ENCODE measurements at places on chromosomes 3 and 15.

GRCh38 chr3:102790747-102791325 lies 356.0 kb downstream of the ZPLD1 start:
- DNase-seq: no peak

DNA sequence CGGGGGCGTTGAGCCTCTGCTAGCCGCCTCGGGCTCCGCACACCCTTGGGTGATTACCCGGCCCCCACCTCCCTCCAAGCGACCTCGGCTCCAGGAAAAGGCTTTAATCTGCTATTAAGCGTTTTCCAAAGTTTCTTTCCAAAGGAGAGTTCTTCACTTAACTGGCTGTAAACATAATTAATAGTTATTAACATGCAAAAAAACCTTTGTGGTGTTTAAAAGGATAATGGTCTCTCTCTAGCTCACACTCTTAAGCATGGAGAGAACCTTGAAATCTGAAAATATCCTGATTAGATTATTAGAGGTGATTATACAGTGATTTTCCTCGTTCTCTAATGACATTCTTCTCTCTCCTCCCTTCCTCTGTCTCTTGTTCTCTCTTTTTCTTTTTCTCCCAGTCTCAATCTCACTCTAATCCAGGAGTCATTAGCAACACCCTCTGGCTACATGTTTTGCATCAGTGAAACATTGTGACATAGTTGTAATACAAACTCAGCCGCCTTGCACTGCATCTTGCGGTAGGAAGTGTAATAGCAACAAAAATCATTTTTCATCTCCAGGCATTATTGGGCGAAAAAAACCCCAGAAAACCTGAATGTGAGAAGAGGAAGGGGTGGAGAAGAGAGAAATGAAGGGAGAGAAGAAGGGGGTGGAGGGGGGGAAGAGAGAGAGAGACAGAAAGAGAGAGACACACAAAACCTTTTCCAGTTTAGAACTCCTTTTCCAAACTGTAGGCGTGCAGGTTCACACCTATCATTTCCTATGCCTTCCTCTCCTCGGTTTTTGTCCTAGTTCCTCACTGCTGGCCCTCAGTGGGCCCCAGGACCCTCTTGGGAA lies 24.4 kb downstream of the NR2F2 start:
- DNase-seq: no peak

GRCh38 chr3:106491796-106492195 lies 623.0 kb upstream of the CBLB start:
- no peak for DNase-seq

DNA sequence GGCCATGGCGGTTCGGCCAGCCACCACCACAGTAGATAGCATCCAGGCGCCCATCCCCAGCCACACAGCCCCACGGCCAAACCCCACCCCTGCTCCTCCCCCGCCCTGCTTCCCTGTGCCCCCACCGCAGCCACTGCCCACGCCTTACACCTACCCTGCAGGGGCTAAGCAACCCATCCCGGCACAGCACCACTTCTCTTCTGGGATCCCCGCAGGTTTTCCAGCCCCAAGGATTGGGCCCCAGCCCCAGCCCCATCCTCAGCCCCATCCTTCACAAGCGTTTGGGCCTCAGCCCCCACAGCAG lies 29.5 kb downstream of the PTPN23 start:
- DNase-seq: no peak

DNA sequence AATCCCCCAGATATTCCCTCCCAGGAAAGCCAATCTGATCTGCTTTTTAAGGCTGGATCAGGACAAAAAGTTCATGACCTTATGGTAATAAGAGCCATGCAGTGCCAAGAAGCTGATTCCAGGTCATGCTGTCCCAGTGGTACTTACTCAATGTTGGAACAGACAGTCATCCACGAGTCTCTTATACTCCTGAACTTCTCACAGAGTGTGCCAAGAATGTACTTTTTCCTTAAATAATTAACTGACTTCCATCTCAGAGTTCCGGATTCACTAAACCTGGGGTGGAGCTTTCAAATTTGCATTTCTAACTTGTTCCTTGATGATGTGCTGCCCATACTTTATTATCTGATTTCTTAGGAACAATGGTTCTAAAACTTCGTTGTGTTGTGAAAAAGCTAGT lies 3.4 kb upstream of the P3H2 start:
- no peak for DNase-seq

DNA sequence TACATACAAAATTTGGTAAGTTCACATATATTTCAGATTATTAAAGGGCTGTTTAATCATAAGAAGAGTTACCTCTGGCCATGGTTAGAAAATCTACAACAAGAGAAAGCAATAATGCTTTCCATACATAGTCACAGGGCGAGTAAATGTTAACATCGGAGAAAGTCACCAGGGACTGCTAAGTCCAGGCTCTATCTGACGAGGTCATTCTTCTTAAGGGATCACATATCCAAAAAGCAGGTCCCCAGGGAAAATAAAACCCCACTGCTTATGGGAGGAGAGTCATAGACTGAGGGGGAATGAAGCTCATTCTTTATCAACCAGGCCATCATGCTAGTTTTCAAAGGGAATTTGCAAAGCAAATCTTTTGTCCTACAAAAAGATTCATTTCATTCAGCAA lies 3.1 kb downstream of the PCYT1A start:
- no peak for DNase-seq

DNA sequence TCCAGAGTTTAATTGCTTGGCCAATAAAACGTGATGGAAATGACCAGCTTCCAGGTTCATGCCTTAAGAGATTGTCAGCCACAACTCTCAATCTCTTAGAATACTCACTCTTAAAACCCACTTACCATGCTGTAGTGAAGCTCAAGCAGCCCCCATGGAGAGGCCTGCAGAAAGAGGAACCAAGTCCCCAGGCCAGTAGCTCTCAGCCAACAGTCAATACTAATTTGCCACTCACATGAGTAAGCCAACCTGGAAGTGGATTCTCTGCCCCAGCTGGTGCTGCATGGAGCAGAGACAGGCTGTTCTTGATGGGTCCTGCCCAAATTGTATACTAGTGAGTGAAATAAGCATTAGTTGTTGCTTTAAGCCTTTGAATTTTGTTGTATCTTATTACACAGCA lies 155.9 kb downstream of the OXSM start:
- no peak for DNase-seq

GRCh38 chr3:197428117-197428801 lies 127.5 kb downstream of the BDH1 start:
- DNase-seq: no peak

DNA sequence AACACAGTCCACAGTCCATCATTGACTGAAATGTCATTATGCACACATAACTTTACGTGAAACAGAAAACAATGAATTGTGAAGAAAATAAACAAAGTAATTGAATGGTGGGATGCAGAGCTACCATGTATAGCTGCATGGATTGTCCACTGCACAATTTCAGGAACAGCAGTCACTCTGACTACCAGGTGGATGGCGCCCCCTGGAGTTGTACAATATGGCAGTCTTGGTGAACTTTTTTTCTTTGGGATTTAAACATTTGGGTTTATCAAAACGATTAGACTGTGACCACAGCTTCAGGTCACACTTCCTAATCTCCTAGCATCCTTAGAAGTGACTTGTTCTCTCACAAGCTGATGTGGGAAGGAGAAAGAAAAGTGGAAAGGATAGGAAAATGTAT lies 48.9 kb upstream of the TCF12 start:
- no peak for DNase-seq

GRCh38 chr15:31349233-31350141 lies 22.9 kb downstream of the KLF13 start:
- no peak for DNase-seq

DNA sequence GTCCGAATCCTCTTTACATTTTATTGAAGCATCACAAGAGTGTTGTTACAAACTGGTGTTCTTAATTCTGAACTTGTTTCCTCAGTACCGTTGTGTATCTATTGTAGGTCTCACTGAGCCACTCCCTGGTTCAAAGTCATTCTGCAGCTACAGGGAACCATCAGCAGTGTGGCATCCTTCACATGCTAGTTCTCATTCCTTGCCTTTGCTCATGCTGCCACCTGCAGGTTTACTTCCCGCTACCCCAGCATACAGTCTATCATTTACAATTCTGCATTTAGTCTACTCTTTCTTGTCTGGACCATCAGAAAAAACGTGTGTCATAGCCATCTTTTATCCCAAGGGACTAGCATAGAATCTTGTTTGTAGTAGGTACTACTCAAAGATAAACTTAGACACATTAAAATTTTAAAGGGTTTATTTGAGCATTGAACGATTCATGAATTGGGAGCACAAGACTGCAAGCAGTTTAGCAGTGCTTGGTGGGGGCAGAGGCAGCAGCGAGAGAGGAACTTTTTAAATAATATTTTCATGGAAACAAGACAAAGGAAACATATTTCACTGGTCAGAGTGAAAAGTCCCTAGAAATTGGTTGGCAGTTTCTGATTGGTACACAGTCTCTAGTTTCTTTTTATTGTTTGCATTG lies 402.1 kb downstream of the CADM2 start:
- DNase-seq: no peak

DNA sequence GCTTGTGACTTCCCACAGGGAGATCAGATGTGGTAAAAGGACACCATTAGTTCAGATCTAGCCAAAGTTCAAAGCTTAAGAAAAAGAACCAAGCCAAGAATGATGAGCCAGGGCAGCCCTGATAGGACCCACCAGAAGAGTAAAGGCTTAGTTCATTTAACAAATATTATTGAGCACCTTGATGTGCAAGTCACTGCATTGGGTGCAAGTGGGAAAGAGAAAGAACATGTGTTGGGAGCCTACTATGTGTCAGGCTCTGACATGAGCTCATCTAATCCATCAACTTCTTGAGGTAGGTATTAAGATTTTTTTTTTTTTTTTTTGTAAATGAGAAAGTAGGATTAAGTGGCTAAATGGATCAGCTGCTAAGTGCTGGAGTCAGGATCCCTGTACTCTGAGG lies 53.4 kb upstream of the PIAS1 start:
- no peak for DNase-seq

- DNase-seq: no peak
Measured at GRCh38 chr3:33196538-33196937, 22.1 kb downstream of the SUSD5 start.

DNA sequence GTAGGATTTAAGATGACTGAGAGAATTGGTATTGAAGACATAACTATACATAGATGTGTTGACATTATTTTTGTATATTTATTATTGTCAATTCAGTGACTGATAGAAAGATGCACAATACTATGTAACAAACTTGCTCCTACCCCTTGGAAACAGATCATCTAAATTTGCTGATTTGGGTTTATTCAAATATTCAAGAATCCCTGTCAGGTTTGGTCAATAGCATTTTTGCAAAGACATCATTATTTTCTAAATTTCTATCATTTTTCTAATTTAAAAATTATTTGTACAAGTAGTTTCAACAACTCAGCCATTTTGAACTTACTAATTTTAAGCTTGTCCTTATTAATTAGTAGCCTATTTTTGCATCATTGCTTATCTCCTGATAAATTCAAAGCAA lies 1463.4 kb downstream of the SI start:
- DNase-seq: no peak

- DNase-seq: no peak
Measured at GRCh38 chr3:45488591-45488990, 100.2 kb downstream of the LARS2 start.

GRCh38 chr15:24292837-24293236 lies 382.7 kb upstream of the NPAP1 start:
- no peak for DNase-seq

DNA sequence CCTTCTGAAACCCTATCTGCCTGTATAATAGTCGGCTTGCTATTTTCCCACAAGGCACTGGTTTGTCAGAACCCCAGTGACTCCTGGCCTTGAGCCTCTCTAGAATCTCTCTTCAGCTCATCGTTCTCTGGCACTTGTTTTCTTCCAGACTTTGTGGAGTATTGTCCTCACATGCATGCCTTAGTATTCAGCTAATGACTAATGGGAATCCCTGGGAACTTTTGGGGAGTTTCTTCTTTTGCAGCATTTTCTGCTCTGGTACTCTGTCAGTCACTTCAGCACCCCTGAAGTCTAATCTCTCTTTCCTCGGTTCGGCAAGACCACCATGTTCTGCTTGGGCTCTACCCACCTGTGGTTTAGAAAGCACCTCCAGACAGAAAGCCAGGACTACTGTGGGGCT lies 35.8 kb upstream of the THRB start:
- no peak for DNase-seq

DNA sequence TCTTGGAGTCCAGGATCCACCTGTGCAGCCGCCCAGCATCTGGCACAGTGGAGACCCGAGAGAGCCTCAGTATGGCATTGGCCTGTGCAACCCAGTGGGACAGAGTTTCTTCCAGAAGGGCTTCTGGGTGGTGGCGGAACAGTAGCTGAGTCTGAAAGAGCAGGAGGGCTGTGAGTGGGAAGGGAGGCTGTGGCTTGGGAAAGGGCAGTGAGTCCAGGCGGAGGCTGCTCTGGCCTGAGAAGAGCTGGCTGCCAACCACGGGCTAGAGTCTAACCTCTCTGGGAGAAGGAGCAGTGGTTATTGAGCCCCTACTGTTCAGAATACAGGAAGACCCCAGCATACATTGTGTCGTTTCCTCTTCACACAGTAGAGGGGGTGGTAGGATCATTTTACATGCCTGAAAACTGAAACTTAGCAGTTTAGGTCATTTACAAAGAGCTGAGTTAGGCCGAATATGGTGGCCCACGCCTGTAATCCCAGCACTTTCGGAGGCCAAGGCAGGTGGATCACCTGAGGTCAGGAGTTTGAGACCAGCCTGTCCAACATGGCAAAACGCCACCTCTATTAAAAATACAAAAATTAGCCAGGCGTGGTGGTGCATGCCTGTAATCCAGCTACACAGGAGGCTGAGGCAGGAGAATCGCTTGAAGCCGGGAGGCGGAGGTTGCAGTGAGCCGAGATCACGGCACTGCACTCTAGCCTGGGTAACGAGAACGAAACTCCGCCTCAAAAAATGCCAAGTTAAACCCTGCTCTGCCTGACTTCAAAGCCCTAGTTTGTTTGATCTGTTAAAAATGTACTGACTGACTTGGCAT lies 3.2 kb downstream of the AEN start:
- DNase-seq: no peak

GRCh38 chr3:127831723-127832172 lies 9.4 kb upstream of the MGLL start:
- DNase-seq: no peak

DNA sequence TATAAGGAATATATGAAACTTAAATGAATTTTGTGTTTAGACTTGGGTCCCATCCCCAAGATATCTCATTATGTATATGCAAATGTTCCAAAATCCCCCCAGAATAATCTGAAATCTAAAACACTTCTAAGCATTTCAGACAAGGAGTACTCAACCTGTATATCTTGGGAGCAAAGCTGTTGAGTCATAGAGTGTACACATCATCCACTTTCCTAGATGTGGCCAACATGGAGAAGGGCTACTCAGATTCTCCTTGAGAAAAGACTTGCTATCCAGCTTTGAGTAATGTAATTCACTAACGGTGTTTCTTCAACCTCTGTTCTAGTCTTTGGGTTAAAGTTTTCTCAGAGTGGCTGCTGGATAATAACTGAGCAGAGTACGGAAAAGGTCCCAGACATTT lies 215.5 kb upstream of the POU1F1 start:
- DNase-seq: no peak

DNA sequence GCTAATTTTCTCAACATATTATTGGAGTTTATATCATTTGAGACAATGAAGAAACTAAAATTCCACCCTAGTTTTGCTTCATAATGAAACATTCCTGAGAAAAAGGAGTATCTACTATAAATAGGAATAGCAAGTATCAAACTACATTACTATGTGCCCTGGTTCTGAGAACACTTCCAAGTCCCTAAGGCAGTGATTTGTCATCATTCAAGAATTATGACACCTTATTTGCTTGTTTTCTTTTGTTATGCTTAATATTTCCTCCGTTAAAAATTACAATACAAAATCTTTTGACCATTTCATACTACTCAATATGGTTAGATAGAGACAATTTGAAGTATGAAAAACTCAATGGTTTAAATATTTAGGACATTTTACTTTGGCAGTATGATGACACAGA lies 707.8 kb upstream of the GOLIM4 start:
- no peak for DNase-seq

GRCh38 chr15:70154718-70155347 lies 57.1 kb upstream of the TLE3 start:
- no peak for DNase-seq
